Left renal pelvis (tissue), 4 donors: ENCODE measurements at places on chromosomes 7 and 10.

DNA sequence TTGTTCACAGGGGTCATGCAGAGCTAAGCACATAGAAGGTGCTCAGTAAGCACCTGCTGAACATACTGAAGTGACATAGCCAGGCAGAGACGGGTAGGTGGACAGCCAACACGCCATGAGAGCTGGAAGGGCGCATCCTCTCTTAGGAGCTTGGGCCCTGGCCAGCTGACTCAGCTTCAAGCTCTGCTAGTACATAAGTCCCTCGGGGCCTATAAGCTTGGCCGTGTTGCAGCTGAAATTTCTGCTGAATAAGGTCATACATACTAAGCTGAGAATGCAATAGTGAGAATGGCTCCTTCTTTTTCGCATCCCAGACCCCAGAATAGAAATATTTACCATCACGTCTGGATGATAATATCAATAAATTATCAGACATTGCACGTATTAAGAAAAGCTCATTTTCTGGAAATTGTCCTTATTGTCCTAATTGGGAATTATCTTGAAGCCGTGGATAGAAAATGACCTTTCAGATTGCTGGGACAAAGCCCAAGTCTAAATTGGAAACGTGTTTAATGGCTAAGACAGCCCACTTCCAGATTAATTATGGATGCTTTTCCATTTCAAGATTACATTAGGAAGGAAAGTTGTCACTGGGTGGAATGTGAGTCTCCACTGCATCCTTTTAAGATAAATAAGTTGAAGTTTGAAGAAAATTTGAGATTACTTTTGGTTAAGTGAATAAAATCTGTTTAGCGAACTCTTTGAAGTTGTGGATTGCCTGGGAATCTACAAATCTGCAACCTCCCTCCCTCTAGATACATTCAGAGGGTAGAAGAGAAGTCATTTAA is 287.1 kb upstream of the C7orf33 start:
- DNase-seq = no peak

DNA sequence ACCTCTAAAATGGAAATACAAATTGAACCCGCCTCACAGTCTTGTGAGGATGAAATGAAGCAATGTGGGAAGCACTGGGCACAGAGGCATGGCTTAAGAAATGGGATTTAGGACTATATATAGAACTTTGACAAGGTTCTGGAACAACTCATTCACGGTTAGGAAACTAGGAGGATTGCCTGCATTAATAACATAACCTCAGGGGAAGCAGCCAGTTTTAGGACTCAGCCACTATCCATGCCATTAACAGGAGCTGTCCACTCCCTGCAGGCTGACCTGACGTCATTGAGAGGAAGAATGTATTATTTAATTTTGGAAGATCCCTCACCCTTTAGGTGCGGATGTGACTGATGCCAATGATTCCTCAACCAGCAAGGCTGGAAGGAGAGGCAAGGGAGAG is 34.8 kb downstream of the ITGB8 start:
- DNase-seq = no peak

- DNase-seq = peak; percentile 29
These were observed 1120.6 kb downstream of the SORCS1 start for GRCh38 chr10:106043863-106044262.

- no peak for DNase-seq
These were observed 42.3 kb downstream of the SH2D4B start for GRCh38 chr10:80579849-80580637.

DNA sequence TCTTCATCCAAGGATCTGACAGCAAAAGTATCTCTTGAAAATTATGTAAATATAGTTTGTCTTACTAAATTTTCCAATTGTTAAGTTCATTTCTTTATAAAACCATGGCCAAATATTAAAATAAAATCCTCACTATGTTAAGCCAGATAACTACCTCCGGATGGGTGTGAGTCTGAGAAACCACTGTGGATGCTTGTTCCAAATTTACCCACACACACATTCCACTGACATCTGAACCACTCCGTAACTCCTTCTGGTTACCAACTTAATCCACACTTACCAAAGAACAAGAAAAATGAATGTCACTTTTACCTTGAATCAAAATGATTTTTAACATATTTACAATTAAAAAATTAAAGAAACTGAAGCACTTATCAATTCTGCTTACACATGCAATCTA is 19.7 kb downstream of the CYTH3 start:
- no peak for DNase-seq

DNA sequence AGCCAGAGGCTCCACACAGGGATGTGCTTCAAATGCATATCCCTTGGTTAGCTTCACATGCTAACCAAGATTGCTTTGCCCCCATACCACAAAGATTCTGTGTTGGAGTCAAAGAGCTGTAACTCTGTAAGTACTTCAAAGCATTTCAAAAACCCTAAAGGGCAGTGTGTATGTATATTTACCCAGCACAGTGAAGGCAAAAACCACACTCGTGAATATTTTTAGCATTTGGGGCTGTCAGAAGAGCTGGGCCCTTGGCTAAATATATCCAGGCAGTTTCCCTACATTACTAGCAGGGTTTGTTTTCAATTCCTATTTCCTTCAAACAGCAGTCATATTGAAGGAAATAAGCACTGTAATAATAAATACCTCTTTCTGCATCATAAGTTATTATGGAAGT is 84.2 kb upstream of the STEAP1B start:
- DNase-seq = no peak

DNA sequence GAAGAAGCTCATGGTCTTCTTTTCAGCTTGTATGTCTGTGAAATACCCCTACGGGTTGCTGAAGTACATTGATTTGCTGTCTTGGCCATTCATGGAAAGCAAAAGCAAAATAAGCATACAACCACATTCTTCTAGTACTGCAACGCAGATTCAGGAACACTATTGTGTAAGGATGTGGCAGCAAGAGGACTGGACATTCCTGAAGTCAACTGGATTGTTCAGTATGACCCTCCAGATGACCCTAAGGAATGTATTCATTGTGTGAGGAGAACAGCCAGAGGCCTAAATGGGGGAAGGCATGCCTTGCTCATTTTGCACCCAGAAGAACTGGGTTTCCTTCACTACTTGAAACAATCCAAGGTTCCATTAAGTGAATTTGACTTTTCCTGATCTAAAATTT is 133.4 kb upstream of the ANKRD1 start:
- DNase-seq = no peak
